ENCODE measurements at places on chromosomes 16 and 17. TPM values are rescaled to one million over a fixed set of nuclear protein-coding genes. Genes with fewer than 3 reads are reported as not detected.

DNA sequence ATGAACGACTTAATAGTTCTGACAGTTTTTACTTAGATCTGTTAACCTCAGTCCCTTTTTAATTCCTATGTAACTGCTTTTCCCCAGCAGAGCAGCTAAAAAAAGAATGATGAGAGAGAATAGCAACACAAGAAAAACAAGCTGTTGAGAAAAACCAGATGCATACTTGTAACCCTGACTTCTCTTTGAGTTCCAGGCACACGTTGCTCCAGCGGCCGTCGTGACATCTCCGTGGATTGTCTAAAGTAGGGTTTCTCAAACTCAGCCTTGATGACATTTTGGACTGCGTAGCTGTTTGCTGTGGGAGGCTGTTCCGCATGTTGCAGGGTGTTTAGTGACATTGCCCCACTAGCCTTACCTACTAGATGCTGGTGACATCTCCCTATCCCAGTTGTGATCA is 324.0 kb downstream of the SNX29 start:
- DNase-seq: no peak

DNA sequence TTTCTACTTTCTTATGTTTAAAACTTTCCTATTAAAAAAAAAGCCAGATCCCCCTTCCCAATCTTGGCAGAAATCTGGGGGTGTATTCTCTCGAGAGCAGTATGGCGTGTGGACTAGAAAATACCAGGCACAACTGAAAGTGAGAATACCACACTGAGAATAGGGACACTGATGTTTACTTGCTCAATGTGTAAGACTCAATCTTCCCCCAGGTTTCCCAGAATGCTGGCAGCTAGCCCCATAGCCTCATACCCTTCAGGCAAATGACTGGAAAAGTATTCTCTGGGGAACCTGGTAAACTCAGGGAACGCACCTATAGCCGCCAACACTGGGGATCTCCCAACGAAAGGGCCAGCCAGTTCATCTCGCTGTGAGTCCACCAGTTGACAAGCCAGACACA is 15.3 kb downstream of the ZZEF1 start:
- no peak for DNase-seq

- no peak for DNase-seq
Observed at GRCh38 chr16:83856792-83857191, 42.1 kb upstream of the MLYCD start.

GRCh38 chr17:42363231-42363630 is 25.0 kb downstream of the STAT3 start:
- no peak for DNase-seq

MT1M gene
- not detected for total RNA-seq

Measured in activated CD8-positive, alpha-beta T cell treated with anti-CD3 and anti-CD28 coated beads for 36 hours (primary cell).